Left lung (tissue), 14 donors: ENCODE measurements at places on chromosomes 1 and 21.

- H3K36me3 ChIP-seq, result no peaks in the 10 kb centered on the region
- DNase-seq, result no peak
These were observed 21.7 kb downstream of the EPS15 start for GRCh38 chr1:51497340-51497739.

GRCh38 chr1:26706315-26706714 lies 10.5 kb downstream of the ARID1A start:
- no peak for DNase-seq
- H3K36me3 ChIP-seq, result no peaks in the 10 kb centered on the region
- peaks cover 78% of the 10 kb centered on the region for H3K4me1 ChIP-seq
- no peak overlapping the region for H3K4me3 ChIP-seq
- H3K27me3 ChIP-seq, result no peaks in the 10 kb centered on the region

- H3K4me1 ChIP-seq, result no peaks in the 10 kb centered on the region
- DNase-seq, result no peak
- H3K27ac ChIP-seq, result no peak overlapping the region
- no peaks in the 10 kb centered on the region for H3K27me3 ChIP-seq
- no peak overlapping the region for H3K4me3 ChIP-seq
These were observed 57.1 kb upstream of the KAZN start for GRCh38 chr1:14541348-14541747.

GRCh38 chr1:8011016-8011415 lies 15.1 kb downstream of the ERRFI1 start:
- no peak overlapping the region for H3K4me3 ChIP-seq
- no peak overlapping the region for H3K27ac ChIP-seq
- DNase-seq, result no peak
- H3K36me3 ChIP-seq, result no peaks in the 10 kb centered on the region

- no peak overlapping the region for H3K27ac ChIP-seq
- no peak overlapping the region for H3K4me3 ChIP-seq
- H3K27me3 ChIP-seq, result no peaks in the 10 kb centered on the region
- no peaks in the 10 kb centered on the region for H3K4me1 ChIP-seq
These were observed 21.3 kb downstream of the ST6GALNAC3 start for GRCh38 chr1:76095802-76096201.

- H3K27ac ChIP-seq, result no peak overlapping the region
- DNase-seq, result no peak
- H3K4me1 ChIP-seq, result no peaks in the 10 kb centered on the region
- H3K36me3 ChIP-seq, result no peaks in the 10 kb centered on the region
- no peaks in the 10 kb centered on the region for H3K27me3 ChIP-seq
These were observed 173.2 kb upstream of the DAB1 start for GRCh38 chr1:57597036-57597435.

GRCh38 chr1:13943055-13943454 lies 243.1 kb downstream of the PRDM2 start:
- H3K27ac ChIP-seq, result no peak overlapping the region
- no peak overlapping the region for H3K4me3 ChIP-seq
- no peaks in the 10 kb centered on the region for H3K36me3 ChIP-seq

DNA sequence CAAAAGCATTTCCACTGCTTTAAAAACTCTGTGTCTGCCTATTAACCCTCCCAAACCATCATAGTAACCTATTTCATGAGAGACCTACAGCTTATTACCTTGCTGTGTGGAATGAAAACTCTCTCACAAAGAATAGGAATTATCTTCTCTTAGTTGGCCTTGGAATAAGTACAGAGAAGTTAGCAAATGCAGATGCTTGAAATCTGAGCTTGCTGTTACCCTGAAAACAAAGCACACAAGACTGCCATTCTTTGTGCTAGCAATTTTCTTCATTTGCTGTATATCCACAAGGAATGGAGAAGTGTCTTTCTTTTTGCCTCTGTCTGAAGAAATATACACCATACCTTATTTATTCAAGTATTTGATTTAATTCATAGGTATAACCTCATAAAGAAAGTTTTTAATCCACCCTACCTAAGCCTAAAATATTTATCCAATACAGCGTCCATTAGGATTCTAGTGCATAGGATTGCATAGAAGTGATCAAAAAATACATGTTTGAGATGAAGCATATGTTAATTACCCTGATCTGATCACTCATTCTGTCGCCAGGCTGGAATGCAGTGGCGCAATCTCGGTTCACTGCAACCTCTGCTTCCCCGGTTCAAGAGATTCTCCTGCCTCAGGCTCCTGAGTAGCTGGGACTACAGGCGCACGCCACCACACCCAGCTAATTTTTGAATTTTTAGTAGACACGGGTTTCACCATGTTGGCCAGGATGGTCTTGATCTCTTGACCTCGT lies 451.1 kb downstream of the LTN1 start:
- H3K4me1 ChIP-seq, result no peaks in the 10 kb centered on the region
- H3K27me3 ChIP-seq, result no peaks in the 10 kb centered on the region
- no peaks in the 10 kb centered on the region for H3K36me3 ChIP-seq

DNA sequence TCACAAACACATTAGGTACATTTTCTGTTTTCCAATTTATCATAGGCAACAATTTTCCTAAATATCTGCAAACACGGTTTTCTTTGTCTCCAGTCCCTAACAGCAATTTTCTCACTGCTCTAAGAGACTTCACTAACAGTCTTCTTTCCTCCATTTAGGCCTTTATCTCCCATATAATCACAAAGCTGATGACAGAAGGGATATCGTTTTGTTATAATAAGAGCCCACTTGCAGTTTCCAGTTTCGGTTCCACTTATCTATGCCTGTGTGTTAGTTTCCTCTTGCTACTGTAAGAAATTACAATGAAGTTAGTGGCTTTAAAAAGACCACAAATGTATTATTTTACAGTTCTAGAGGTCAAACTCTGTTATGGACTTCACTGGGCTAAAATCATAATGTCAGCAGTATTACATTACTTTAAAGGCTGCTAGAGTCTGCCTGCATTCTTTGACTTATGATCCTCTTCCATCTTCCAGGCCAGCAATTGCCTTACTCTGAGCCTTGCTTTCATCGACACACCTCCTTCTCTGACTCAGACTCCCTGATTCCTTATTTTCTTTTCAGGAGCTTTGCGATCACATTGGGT lies 549.3 kb downstream of the NCAM2 start:
- no peaks in the 10 kb centered on the region for H3K27me3 ChIP-seq
- no peak for DNase-seq
- H3K4me3 ChIP-seq, result no peak overlapping the region
- H3K36me3 ChIP-seq, result no peaks in the 10 kb centered on the region
